Effector memory CD4-positive, alpha-beta T cell (primary cell): ENCODE measurements at places on chromosomes 1 and 21.

GRCh38 chr1:56516539-56517252, 62.7 kb downstream of the PLPP3 start:
- DNase-seq: no peak

DNA sequence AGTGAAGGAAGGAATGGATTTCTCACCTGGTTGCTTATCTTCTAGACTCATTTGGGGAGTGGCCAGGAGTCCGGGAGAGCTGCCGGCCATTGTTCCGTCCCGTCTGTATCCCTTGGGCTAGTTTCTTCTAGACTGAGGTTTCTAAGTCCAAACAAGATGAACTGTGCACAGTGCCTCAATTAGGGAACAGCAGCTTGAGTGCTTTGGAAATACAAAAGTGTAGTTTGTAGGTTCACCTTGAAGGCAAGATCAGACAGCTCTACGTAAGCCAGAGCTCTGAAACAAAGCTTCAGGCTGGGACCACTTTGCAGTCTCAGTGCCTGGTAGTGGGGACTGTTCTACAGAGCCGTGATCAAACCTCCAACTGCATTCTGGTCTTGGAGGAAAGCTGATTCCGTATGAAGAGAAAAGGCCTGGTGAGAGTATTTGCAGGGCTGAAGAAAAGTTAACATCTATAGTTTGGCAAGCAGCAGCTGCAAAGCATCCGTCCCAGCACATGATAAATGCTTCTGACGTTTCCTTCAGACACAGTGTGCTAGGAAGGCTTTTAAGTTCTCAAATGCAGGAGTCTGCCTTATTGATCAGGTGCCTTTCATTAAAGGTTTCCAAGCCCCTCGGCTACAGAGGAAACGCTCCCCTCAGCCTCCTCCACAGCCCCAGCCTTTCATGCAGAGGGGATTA, 432.8 kb downstream of the KIF26B start:
- DNase-seq: no peak

GRCh38 chr1:33300673-33301072, 20.2 kb downstream of the A3GALT2 start:
- DNase-seq: no peak

DNA sequence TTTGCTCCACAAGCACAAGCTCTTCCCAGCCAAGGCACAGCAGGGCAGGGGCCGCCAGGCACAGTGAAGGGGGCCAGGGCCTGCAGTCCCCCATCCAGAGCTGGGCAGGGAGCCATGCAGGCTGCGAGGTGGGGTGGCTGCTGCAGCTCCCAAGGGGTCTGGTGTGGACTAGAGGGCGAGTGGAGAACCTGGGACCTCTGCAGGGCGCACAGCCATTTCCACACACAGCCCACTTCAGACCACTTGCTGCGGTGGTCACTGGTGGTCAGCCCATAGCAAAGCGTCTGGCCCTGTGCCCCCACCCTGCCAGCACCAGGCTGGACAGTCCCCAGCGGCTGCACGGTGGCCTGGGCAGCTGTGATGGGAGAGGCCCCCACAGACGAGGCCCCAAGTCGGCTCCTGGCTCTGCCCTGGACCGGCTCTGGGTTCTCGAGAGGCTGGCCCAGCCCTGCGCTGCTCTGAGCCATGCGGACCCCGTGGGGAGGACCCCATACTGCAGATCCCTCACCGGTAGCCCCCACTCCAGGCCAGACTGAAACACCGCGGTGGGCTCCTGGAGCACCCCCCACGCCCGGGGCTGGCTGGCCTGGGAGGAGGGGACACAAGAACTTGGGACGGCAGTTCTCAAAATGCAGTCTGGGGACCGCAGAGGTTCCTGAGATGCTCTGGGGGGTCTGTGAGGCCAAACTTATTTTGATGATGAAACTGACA, 47.1 kb upstream of the COL6A2 start:
- no peak for DNase-seq

GRCh38 chr1:18546026-18546425, 65.3 kb downstream of the KLHDC7A start:
- DNase-seq: no peak

DNA sequence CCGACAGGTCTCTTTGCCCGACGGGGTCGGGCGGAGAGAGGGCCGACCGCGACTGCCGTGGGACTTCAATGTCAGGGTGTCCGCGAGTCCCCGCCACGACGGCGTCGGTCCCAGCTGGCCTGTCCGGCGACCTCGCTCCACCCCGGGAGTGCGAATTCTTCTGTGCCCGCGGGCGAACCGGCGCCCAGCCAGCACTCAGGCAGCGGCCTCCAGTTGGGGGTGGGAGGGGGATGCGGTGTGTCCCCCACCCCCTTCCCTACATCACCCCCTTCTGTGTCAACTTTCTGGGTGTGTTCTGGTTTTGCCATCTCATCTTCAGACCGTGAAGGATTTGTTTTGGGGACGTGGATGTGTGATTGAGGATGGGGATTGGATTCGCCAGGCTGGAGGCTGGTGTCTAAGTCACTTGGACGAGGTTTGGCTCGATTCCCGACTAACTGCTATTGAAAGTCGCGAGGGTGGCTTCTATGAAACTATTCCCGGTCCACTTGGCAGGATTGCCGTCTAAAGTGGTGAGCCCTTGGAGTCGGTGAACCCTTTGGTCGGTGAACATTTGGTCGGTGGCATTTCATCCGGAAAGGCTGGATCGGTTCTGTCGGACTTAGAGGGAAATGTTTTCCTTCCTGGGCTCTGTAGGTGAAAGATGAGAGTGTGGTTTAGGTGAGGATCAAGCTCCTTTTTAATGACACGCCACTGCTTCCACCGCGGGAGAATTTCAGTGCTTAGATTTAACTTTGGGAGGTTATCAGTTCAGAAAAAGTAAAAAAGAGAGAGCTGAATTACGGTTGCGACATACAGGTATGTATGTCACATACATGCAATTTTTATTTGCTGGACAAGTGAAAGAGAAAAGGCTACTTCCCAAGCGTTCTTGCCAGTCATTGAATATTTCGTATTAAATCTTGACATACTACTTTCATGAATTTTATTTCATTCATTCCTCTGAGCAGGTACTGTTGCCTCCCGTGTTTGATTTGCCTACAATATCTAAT, 771 bp downstream of the ABCD3 start:
- no peak for DNase-seq

DNA sequence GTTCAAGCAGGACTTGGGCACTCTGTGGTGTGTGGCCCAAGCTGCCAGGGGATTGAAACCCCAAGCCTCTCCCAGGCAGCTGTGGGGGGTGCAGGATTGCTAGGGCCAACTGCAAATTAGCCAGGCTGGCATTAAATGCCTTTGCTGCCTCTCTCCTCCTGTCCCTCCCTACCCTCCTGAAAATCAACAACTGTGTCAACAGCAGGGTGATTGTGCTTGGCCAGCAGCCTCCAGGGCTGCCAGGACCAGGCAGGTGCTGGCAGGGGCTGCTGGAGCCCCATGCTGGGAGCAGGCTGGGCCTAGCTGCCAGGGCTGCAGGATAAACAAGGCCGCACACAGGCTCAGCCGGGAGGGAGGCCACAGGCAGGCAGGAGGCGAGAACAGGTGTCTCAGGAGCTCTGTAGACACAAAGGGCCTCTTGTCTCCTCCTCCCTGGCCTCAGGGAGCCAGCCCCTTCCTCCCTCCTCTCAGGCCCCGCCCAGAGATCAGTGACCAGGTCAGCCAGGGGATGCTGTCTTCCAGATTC, 11.4 kb downstream of the SOX13 start:
- DNase-seq: no peak

GRCh38 chr21:42651515-42652401, 1.7 kb upstream of the PDE9A start:
- DNase-seq: no peak

DNA sequence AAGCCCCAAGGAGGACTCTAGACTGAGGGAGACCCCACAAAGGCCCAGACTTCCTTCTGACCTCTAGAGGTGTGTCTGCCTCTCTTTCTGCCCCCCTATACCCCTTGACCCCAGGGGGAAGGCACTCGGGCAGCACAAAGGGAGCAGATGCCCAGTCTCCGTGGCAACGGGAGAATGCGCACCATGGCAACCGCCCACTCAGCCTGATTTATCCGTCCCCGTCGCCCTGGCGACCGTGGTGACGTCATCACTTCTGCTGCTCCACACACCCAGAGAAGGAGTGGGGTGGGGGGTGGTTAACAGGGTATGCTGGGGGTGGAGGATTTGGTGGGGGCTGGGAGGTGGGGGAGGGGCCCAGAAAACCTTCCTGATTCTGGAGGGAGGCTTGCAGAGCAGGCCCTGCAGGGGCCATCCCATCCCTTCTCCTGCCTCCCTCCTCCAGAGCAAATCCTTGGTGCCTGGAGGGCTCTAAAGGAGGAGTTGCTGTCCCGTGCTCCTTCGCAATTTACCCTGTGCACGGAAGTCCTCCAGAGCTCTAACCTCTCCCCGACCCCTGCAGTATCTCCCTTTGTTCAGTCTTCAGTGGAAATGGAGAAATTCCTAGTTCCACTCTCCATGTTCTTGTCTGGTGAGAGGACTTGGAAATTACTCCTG, 6.3 kb downstream of the CELF3 start:
- peak; percentile 8 for DNase-seq

DNA sequence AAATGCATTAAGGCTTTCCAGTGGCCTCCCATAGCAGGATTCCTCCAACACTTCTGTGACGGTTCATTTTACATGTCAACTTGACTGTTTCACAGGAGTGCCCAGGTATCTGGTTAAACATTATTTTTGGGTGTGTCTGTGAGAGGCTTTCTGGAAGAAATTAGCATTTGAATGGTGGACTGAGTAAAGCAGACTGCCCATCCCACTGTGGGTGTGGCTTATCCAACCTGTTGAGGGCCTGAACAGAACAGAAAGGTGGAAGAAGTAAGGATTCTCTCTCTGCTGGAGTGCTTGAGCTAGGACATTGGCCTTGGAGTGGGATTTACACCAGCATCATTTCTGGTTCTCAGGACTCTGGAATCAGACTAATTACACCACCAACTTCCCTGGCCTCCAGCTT, 85.6 kb downstream of the RGS7 start:
- DNase-seq: no peak

- no peak for DNase-seq
These were observed 30.3 kb downstream of the TMCO4 start for GRCh38 chr1:19769211-19769932.
